ENCODE measurements at places on chromosomes 13 and 19.

DNA sequence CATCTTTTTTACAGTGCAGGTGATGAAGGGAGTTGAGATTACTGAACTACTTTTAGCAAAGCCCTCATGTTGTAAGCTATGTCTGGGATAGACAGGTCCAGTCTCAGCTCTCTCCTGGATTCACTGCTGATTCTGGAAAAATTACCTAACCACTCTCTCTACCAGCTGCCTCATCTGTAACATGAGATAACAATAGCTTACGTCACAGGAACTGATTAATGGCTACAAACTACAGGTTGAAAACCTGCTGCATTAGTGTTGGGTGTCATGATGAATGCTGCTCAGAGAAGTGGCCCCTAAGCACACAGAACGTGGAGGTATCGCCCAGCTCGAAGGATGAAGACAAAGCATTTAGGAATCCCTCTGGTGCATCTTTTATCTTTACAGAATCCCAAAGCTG, 277.8 kb downstream of the ABCC4 start:
- DNase-seq: no peak

DNA sequence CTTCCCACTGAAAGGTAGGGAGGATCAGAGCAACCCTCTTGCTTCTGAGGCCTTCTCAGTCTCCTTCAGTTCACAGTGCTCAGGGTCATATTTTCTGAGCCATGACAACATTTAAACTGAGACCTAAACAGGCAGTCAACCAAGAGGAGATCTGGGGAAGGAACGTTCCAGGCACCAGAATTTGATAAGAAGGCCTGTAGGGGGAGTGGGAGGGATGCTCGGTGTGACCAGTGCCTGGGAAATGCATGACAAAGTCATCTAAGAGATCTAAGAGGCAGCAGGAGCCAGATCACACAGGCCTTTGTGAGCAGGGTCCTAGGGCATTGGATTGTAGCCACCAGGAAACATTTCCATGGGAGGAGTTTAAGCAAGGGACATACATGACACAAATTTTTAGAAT, 71.6 kb downstream of the SHISA2 start:
- peak; percentile 5 for DNase-seq

DNA sequence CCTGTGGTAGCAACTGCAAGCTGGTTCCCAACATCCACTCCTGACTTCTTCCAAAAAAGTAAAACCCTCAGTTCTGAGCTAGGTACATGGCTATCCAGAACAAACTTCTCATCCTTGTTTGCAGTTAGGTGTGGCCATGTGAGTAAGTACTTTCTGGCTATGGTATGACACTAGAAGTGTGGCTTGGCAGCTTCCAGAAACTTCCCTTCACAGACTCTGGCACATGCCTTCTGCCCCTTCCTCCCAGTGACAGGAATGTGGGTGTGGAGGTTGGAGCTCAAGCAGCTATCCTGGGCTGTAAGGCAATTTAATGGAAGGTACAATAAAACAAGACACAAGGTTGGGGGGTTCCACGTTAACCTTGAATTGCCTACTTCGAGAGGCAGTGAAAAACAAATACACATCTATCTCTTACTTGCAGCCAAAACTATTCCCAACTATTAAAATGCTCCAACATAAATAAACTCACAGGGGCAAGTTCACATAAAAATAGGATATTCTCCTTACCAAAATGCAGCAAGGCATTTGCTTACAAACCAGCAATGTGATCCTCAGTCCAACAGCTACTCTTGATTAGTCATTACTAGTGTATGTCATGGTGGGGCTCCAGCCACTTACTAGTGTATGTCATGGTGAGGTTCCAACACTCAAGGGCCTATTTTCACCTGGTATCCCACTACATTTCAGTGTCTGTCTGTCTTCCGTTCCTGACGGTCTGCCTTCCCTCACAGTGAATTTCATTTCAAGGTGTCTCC, 3.1 kb downstream of the SMG9 start:
- no peak for DNase-seq

DNA sequence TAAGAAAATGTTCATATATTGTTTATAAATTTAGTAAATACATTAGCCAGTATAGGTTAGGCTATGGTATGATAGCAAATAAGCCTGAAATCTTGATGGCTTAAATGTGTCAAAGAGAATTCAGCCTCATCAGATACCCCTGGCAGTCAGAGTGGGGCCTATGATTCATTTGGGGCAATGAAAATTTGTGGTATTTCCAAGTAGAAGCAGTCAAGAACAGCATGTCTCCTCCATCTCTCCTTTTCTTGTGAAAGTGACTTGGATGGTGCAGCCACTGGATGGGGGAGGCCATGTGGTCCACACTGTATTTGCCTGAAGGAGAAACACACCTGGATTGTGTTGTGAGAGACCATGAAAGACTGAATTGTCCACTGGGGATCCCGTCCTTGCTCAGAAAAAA, 82.7 kb downstream of the DLEU7 start:
- DNase-seq: no peak

DNA sequence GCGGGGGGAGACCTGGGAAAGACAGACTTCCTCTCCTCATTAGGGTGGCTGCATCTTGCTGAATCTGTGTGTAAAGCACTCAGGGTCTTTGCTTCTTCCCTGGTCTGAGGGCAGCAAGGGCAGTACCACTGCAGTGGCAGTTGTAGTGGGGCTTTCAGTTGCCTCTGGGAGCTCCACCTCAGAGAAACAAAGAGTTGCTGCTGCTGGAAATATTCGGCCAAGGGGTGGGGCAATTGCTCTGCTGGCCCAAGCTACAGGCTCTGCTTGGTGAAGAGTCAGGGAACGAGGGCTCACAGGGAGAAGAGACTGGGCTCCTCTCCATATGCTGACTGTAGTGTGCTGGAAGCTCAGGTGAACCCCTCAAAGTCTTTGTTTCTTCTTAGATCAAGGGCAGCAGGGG, 52.5 kb downstream of the POSTN start:
- DNase-seq: no peak

DNA sequence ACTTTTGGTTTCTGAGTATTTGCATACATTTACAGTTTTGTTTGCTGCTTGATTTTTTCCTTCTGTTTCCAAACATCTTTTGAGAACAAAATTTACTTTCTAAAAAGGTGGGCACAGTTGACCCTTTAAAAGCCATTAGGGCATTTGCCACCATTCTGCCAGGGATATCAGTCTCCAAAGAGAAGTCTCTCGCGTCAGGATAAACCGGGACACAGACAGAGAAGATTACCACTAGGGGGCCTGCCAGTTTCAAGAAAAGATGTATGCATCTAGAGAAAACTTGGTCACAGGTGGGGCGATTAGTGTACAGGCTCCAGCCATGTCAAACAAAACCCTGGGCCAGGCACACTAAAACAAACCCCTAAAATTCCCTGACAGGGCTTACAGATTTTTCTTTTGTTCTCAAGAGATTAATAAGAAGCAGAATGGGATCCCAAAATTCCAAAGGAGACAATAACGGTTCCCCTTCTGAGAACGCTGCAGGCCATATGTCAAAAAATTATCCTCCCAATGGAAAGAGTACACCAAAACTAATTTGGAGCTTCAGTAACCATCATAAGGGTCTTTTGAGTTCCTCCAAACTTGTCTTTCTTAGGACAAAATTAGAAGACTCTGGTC, 10.7 kb upstream of the PABPC3 start:
- DNase-seq: peak; percentile 46

GRCh38 chr13:110616103-110617101, 1.1 kb downstream of the NAXD start:
- no peak for DNase-seq

GRCh38 chr19:41934849-41935374, 6.7 kb upstream of the ERFL start:
- no peak for DNase-seq

GRCh38 chr13:26831336-26831908, 70.8 kb upstream of the GPR12 start:
- no peak for DNase-seq

GRCh38 chr19:34126966-34127365, 45.3 kb upstream of the LSM14A start:
- no peak for DNase-seq

GRCh38 chr19:54029301-54029700, 34.4 kb downstream of the VSTM1 start:
- DNase-seq: no peak

- DNase-seq: peak; percentile 43
Observed at GRCh38 chr13:49351871-49352270, 92.0 kb downstream of the CAB39L start.

GRCh38 chr13:67273001-67273400, 42.9 kb upstream of the PCDH9 start:
- DNase-seq: no peak

- no peak for DNase-seq
Observed at GRCh38 chr19:57434386-57435061, 601 bp upstream of the ZNF749 start.

DNA sequence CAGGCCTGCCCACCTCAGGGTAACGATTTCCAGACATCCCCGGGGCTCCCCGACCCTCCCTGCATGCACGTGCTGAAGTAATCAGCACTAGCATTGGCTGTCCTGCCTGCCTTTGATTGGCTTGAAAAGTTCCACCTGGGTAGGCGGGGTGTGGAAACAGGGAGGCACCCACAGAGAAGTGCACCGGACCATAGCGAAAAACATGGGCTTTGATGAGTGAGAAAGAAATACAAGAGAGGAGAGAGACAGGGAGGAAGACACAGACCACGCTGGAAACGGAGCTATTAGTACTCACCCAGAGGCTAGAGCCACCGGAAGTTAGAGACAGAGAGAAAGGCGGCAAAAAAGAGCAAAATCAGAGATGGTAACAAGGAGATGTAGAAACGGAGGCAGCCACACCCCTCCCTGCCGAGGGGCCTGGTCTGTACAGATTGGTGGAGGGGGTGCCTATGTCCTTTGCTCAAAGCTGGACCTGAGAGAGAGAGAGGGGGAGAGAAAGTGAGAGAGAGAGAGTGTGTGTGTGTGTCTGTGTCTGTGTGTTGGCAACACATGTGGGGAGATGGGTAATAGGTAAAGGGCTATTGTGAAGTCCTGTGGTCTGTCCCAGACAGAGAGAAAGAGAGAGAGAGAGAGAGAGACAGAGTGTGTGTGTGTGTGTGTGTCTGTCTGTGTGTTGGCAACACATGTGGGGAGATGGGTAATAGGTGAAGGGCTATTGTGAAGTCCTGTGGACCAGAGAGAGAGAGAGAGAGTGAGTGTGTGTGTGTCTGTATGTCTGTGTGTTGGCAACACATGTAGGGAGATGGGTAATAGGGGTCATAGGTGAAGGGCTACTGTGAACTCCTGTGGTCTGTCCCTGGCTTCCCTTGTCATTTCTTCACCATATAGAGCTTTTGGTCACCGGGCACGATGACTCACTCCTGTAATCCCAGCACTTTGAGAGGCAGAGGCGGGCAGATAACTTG, 2.9 kb downstream of the CGB3 start:
- DNase-seq: no peak

DNA sequence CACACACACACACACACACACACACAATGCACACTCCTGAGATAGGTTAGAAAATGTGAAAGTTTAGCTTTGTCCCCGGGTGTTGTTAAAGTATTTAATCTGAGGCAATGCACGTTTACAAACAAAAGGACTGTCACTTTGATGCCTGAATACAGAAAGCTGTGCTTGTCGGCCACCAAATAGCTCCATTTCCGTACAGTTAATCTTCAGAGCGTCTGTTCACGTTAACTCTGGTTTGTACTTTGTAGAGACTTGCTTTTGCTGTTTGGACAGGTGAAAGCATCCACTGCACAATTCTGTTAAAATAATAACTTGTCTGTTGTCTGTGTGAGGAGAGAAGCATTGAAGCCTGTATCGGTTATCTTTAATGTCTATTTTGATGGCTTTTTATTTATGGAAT, 267.8 kb downstream of the FGF9 start:
- DNase-seq: no peak

DNA sequence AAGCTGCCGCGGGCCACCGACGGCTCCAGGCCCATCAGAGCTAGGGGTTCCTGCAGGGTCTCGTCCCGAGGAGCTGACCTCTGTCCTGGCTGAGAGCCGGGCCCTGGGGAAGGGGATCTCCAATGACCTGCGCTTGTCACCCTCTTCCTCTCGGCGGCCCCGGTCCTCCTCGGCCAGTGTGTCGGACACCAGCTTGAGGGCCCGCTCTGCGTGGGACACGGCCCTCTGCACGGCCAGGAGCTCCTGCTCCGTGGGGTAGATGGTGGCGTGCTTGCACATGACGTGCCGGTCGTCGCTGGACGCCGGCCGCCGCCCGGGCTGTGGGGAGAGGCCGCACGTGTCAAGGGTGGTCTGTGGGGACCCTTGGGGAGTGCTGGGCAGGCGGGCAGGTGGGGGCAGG, 32.7 kb upstream of the MATK start:
- DNase-seq: no peak

GRCh38 chr13:41742917-41743552, 217.9 kb downstream of the VWA8 start:
- no peak for DNase-seq

GRCh38 chr13:45831851-45832250, 19.7 kb downstream of the SIAH3 start:
- DNase-seq: no peak

DNA sequence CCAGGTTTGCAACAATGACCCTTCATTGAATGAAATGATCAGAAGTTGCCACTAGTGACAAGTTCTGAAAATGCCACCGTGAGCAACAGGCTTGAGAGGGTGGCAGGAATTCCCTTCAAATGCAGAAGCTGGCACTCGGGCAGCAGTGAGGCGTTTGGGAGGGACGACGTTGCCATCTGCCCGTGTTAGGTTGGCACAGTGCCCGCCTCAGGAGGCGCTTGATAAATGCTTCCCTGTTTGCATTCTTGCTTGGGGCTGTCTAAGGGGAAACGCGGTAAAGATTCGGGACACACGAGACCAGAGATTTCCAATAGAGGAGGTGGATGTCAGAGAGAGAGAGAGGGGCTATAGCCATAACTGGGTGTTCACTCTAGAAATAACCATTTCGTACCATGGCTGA, 101.9 kb downstream of the TEX29 start:
- no peak for DNase-seq

DNA sequence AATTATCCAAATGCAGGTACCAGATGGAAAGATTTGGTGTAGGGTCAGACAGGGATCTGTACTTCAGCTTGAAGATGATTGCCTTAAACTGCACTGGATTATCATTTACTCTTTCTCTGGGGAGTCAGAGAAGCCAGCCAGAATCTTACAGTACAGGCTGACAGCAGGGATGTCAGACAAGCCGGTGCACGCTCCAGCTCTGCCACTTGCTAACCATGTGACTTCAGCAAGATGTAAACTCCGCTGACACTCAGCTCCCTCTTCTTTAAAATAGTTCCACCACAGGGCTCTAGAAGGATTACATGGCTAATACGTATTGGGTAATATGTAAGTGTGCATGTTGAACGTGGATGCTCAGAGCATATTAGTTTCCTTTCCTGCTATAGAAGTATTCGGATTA, 251.4 kb upstream of the MAB21L1 start:
- no peak for DNase-seq
